Urinary bladder (tissue), 4 donors: ENCODE measurements at places on chromosomes 11 and 22.

DNA sequence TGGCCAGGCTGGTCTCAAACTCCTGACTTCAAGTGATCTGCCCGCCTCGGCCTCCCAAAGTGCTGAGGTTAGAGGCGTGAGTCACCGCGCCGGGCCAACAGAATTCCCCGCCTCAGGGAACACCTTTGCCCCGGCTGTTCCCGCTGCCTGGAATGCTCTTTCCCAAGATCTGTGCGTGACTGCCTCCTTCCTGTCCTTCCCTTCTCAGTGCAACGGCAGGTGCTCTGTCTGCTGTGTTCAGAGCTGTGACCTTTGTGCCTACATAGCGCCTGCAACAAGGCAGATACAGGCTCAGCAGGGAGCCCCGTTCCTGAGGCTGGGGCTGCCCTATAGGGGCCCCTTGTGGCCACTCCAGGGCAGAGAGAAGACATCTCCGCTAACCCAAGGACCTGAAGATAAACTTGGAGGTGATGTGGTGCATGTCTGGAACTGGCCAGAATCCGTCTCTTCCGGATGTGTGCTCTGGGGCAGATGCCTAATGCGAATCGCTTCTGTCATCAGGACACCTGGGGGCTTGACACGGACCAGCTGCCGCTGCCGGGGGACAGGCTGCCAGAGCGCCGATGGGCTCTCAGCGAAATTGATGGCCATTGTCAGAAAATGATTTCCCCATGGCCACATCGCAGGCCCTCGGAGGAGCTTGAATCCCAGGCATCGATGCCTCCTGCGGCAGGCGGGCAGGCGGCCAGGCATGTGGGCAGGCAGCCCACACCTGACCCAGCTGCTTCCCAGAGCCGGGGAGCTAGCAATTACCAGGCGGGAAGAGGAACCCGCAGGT is 43.5 kb upstream of the TCF20 start:
- DNase-seq, result no peak

DNA sequence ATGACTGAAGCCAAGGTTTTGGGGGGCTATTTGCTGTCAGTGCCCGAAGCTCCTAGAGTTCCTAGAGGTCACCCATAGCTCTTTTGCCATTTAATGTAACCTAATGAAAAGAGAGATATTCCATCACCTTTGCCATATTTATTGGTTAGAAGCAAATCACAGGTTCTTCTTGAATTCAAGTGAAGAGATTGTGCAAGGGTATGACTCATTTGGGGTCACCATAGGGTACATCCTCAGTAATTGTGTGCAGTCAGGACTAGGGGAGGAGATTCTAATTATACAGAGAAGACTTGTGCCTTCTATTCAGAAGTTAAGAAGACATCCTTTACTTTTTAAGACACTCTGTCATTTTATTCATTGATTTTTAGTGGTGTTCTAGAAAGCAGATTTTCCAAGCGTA is 6.9 kb upstream of the PRAME start:
- no peak for DNase-seq

DNA sequence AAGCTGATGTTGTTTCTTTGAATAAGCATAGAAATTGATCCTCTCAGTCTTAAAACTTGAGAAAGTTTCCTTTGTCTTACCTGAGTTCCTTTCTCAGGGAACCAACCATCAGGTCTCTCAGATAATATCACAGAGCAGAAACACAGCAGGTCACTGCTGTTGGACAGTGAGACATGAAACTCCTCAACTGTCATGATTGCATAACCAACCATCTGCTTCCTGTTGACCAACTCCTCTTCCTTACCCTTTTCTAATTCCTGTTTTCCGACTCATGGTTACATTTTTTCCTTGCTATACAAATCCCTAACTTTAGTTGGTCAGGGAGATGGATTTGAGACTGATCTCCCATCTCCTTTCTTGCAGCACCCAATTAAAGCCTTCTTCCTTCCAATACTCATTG is 845.3 kb downstream of the FAM181B start:
- no peak for DNase-seq

GRCh38 chr22:42905217-42905616 is 48.1 kb upstream of the ARFGAP3 start:
- no peak for DNase-seq

GRCh38 chr11:128133501-128133900 is 453.9 kb downstream of the ETS1 start:
- no peak for DNase-seq

DNA sequence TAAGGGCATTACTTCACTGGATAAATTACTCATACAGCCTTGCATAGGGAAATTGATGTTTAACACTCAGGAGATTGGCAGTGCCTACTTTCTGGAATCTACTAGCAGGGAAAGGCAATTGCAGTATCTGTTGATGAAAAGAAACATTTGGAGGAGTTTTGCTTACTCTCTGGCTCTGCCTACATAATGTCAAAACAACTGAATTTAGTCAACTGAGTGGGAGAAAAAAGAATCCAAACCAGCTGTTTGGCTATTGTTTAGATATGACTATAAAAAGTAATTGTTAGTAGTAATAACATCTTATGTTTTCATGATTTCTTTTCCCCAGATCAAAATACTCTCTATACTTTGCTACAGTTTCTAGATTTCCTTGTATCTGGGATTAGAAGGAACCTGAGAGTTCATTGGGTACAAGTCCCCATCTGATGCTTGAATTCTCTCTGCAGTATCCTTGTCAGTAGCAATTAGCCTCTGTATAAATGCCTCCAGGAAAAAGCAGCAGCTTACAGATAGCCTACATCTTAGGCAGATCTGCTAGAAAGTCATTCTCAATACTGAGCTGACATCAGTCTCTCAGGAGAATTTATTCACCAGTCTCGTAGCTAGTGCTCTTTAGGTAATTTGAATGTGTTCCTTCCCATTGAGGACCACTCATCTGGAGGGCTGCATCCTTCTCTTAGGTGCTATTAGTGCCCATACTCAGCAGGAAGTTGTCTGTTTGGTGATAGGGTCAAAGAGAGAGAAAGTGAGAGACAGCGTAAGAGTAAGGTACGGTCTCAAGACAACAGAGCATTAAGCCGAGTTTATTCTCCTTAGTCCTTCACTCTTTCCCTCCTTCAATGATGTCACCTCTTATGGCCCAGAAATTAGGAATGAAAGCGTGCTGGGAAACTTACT is 185.9 kb upstream of the CCDC90B start:
- no peak for DNase-seq

DNA sequence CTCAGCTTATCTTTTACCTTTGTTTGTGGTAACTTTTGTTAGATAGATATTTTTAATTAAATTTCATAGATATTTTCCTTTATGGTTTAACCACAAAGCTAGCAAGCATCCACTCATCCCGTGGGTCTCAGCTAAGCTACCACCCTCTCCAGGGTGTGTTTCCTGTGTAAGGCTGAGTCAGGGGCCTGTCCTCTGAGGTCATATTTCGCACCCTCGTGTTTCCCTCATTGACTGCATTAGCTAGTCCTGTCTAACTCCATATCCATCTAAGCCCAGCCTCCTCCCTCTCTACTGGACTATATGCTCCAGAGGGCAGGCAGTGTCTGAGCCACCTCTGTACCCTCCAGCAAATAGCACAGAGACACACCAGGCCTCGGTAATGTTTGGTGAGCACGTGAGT is 16.7 kb downstream of the XRRA1 start:
- DNase-seq, result no peak

DNA sequence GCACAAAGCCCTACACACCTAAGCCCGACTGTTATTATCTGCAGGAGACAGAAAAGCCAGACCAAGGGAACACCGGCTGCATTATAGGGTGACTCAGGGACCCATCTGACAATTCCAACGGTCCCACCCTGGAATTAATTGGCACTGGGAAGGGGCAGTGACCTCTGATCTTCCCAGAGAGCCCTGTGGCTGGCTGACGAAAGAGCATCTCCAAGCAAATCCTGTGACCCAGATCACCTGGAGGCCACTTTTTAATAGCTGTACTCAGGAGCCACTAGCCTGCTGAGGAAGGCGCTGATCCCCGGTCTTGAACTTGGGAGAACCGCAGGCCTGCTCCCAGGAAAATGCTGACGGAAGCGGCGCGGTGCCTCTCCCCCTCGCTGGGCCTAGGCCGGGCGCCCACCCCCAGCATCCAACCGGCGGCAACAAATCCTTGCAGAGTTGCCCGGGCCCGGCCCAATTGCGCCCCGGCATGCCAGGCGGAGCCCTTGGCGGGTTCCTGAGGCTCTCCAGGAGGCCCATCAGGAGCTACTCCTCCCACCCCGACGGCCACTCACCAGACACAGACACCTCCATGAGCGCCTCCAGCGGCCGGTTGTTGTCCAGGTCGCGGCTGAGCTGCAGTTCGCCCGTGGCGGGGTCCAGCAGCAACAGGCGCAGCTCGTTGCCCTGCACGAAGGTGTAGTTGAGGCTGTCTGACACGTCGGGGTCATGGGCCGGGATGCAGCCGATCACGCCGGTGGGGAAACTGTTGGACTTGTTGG is 4.2 kb downstream of the CELSR1 start:
- DNase-seq, result no peak

DNA sequence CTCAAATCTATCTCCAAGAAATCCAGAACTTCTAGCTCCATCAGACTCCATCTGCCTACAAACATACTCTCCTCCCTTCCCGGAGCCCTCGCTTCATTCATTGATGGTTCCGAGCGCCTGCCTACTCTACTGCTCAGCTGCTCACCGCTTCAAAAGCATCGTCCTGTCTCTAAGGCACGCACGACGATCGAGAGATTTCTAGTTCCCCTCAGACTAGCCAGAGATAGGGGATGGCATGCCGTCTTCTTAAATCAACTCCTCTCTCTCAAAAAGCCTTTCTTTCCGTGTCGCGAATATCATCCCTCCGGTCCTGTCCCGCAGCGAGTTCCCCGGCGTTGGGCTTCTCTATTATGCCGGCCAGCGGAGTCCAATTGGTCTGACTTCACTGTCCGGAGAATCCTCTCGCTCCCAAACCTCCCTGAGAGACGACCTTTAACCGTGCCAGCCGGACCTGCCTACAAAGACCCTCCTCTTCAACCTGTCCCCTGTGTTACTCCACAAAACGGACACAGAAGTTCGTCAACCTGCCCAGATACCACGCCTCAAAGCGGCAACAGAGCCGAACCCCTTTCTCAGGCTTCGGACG is 592 bp downstream of the EEF1G start:
- no peak for DNase-seq

GRCh38 chr11:103228807-103229206 is 119.6 kb downstream of the DYNC2H1 start:
- no peak for DNase-seq

DNA sequence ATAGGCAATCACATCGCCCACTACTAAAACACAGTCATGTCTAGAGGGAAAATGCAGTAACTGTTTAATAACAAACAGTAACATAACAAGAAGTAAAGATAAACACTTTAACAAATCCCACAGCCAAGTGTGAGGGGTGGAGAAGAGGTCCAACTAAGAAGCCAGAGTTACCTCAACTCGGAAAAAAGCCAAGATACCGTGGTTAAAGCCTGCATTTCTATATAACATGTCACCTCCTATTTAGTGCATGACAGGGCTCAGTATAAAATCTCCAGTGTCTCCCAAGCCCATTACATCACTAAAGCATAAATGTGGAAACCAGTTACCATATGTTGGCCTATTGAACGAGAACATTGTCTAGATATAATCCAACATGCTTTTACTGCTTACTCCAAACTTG is 281.7 kb downstream of the LRRC4C start:
- DNase-seq, result no peak

DNA sequence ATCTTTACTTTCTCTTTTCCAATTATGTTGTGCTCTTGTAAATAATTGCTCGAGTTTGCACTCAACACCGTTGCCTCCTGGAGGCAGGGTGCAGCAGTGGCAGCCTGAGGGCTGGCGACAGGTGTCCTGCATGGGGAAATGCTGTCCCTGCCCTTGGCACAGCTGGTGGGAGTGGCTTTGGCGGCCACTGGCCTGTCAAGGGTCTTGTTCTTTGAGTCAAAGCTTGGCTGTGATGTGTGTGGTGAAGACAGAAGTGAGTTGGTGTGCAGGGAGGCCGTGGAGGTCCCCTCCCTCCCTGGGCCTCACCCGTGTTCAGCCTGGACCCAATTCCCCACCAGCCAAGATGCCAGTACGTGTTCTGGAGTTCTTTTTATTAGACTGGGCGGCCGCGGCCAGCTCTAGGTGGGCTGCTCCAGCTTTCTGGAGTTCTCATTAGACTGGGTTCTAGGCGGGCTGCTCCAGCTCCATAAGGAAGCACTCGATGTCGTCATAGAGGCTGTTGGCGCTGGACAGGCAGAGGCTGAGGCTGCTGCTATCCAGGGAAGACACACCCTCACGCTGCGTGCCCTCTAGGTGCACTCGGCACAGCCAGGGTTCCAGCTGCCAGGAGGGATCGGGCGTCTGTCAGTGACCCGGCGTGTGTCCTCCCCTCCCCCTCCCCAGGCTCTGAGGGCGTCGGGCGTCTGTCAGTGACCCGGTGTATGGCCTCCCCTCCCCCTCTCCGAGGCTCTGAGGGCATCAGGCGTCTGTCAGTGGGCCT is 3.4 kb downstream of the IRF7 start:
- DNase-seq, result no peak

GRCh38 chr11:123374622-123374968 is 55.5 kb upstream of the GRAMD1B start:
- DNase-seq, result no peak

GRCh38 chr22:26215736-26216135 is 46.5 kb downstream of the SEZ6L start:
- no peak for DNase-seq

DNA sequence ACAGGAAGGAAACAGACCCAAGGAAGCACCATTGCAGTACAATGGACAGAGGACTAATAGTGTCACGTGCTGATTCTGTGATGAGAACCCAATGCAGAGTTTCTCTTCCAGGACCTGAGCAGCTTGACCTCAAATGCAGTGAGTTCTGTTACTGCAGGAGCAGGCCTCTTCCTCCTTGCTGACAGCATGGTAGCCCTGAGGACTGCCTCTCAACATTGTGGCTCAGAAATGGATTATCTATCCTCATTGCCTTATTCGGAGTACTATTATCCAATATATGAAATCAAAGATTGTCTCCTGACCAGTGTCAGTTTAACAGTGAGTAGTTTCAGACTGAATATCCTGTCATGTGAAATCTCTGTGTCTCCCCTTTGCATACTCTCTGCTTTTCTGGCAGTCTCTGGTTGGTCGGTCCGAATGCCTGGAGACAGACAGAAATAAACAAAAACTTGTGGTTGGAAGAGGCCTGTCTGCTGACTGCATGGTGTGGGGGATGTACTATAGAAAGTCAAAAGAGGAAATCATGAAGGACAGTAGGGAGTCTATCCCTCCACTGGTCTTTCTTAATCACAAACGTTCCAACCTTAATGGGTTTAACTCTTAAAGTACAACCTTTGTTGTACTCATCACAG is 6.9 kb upstream of the MS4A14 start:
- no peak for DNase-seq

GRCh38 chr11:46275964-46276641 is 1.4 kb upstream of the CREB3L1 start:
- no peak for DNase-seq

- DNase-seq, result no peak
These were observed 76.0 kb upstream of the KCNQ1OT1 start for GRCh38 chr11:2775626-2776350.
